ENCODE measurements at places on chromosomes 4 and X.

GRCh38 chr4:63361628-63362027 is 1047.6 kb downstream of the TECRL start:
- no peak for DNase-seq

DNA sequence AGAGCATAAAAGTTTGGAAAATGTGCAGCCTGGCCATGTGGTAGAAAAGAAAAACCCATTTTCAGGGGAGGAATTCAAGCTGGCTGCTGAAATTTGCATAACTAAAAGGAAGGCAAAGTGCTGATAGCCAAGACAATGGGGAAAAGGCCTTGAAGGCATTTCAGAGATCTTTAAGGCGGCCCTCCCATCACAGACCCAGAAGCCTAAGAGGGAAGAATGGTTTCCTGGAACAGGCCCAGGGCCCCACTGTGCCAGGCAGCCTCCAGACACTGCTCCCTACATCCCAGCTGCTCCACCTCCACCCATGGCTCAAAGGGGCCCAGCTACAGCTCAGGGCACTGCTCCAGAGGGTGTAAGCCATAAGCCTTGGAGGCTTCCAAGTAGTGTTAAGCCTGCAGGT is 158.0 kb upstream of the PRDX4 start:
- DNase-seq = no peak

DNA sequence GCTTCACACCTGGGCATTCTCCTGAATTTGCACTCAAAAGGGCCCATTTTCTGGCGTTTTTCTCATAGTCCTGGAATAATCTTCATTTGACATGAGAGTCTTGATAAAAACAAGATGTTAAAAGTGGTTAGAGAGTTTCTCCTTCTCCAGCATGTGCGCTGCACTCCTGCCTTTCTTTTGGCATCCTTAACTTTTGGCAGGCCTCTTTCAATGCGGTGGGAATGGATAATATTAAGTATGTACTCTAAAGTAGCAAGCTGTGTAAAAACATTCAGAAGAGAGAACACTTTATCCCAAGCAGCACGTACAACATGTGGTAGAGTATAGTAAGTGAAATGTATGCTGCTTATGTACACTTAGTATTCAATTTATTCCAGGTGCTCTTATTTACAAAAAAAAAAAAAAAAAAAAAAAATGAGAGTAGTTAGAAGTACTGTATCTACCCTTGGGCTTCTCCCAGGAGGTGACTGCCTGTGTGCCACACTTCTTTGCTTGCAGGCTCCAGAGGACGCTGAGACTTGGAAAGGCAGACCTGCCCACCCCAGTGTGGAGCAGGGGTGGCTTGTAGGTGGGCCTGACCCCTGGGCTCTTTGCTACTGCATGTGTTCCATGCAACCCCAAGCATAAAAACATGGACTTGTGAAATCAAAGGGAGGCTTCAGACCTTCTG is 3.9 kb downstream of the FGF2 start:
- no peak for DNase-seq

DNA sequence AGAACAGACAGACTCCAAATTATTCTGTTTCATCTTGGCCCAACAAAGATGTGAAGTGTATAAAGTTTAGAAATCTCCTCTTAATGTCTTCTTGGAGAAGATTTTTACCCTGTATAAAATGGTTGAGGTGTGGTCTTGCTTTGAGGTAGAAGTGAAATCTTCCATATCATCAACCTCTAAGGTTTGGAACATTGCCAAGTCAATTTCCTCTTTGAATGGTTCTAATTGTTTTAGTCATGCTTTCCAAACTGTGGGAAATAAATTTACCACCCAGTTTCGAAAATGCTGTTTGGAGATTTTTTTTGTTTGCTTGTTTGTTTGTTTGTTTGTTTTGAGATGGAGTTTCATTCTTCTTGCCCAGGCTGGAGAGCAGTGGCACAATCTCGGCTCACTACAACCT is 174.1 kb upstream of the ADAMTS3 start:
- DNase-seq = peak; percentile 0

GRCh38 chr4:85411386-85411785 is 63.6 kb upstream of the ARHGAP24 start:
- no peak for DNase-seq

DNA sequence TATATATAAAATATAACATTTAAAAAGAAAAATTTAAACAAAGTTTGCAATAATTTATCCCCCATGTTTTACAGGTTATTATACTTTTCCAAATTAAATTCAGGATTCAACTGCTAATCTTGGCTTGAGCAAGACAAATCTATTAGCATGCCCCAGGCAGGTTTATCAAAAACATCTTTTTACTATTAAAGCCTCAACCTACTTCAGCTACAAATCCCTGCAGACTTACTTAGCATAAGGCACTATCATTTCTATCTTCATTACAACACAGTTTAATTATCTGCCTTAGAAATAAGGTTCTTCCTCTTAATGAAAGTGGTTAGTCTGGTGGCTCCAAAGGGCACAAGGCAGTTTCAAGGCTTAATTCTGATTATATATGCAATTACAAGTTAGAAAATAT is 477.6 kb downstream of the PACRGL start:
- no peak for DNase-seq

DNA sequence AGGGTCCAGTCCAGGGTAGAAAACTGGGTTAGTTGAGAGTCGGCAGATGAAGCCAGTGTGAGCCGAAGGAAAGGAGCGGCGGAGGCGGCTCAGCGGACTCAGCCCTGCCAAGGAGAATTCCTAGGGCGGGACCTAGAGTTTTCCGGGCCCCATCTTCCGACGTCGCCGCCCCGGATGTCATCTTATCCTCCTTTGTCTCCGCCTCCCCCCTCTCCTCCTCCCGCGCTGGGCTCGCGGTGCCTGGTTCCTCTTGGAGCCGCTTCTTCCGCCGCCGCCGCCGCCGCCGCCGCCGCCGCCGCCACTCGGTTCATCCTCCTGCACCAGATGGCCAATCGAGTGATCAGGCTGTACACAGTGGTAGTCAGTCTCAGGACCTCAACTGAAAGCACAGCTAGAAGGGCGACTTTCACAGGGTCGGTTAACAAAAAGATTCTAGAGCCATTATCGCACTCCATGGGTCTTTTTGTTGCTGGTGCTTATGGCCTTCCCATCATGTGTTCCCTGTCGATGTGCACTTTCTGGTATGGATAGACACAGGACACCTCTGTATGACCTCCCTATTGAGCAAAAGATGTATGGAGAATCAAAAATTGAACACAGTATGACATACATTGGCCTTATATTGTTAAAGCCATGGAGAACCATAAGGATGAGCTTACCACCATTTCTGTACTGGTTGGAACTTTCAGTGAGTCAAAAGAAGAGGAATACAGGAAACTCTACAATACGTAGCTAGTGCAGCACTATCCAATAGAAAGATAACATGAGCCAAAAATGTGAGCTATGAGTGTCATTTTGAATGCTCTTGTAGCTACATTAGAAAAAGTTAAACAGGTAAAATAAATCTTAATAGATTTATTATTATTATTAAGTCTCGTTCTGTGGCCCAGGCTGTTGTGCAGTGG is 32.4 kb upstream of the THOC2 start:
- DNase-seq = peak; percentile 78

All from activated CD4-positive, alpha-beta T cell treated with anti-CD3 and anti-CD28 coated beads, Interleukin-2, Interleukin-6, amounts not matched to agents 100 ng/mL and 50 ng/mL, durations not matched to agents 16 hours and 8 hours (primary cell).